ENCODE measurements at places on chromosomes 7 and 10.

- DNase-seq = peak; percentile 45
These were observed 29.4 kb upstream of the AMPH start for GRCh38 chr7:38660427-38661099.

DNA sequence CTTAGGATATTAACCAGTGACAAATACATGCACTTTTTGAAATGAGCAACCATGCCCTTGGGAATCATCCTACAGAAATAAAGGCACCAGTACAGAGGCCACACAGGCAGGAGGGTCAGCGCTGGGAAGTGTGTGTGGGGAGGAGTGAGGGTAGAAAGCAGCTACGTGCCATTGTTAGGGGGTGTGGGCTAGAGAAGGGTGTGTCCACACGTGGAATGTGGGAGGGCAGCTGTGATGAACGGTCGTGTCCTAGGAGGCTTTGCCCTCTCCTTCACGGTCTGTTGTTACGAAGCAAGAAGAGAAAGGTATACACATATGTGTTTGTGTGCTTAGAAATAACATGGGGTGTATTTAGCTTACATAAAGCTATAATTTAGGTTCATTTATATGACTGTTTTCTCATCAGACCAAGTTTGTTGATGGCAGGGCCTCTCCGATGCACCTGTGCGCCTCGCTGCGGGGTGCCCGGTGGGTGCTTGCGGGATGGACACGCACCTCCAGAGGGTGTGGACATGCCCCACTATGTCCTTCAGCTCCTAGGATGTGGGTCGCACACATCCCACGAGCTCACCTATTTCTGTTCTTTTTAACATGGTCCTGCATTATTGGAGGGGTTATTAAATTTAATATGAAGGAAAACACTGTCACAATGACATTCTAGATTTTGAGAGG lies 16.9 kb upstream of the GET4 start:
- no peak for DNase-seq

GRCh38 chr10:73225518-73225917 lies 21.5 kb downstream of the DNAJC9 start:
- no peak for DNase-seq

DNA sequence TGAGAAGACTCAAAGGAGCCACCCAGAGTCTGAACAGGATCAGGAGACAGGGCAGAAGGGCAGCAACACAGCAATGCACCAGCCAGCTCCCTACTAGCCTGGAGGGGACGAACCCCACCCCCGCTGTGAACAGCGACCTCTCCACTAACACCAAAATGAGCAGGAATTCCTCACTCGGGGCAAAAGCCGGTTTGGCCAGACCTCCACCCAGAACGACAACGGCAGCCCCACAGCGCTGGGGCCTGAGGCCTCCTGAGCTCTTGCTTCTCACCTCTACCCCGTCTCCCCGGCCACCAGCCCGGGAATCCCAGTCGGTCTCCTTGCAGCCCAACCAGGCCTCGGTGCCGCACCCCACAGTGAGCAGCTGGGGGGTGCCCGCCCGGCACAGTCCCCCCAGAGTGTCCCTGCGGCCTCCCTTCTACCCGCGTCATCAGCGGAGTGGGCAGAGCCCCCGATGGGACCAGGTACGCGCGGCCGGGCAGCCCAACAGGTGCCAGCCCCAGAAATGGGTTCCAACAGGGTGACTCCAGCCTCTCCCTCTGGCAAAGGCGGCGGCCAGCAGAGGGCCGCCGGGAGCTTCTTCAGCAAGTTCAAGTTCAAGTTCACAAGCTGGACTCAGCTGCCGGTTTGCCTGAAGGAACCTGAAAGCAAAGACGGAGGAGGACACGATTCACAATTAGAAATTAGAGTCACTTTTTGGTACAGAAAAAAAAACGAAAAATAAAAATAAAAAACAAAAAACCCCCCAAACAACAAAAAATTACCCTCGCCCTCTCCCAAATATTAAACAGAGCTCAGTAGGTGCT lies 129.0 kb downstream of the MARCHF5 start:
- peak; percentile 38 for DNase-seq

DNA sequence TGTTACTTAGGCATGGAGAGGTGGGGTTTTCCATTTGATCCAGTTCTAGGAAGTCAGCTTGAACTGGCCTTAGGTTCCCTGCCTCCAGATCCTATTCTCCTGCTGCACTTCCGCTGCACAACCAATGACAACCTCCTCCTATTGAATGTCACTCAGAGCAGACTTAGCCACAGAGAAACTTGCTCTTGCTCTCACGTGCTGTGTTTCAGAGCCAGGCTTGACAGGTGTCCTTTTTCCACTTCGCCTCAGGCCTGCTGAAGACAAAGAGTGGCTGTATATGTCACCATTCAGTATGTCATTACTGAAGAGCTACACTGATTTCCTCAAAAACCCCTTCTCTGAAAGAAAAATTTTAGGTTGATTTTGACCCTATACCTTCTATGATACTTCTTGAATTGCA lies 115.4 kb upstream of the ETV1 start:
- DNase-seq = no peak

- no peak for DNase-seq
These were observed 28.0 kb downstream of the HERC4 start for GRCh38 chr10:68047122-68047521.

DNA sequence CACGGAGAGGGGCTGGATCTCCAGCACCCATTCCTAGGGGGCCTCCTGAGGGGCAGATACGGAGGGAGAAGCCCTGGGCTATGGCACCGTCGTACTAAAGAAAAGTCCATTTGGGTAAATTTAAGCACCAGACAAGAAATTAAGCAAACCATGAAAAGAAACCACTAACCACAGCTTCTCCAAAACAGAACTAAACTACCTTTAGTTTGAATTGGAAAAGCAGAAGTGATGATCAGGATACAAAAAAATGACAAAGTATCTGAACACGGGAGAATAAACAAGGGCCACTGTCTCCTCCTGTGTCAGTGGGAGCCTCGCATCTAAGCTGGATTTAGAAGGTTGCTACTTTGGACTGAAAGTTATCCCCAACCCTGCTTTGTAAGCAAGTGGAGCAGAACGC lies 69.1 kb downstream of the DIP2C start:
- no peak for DNase-seq

DNA sequence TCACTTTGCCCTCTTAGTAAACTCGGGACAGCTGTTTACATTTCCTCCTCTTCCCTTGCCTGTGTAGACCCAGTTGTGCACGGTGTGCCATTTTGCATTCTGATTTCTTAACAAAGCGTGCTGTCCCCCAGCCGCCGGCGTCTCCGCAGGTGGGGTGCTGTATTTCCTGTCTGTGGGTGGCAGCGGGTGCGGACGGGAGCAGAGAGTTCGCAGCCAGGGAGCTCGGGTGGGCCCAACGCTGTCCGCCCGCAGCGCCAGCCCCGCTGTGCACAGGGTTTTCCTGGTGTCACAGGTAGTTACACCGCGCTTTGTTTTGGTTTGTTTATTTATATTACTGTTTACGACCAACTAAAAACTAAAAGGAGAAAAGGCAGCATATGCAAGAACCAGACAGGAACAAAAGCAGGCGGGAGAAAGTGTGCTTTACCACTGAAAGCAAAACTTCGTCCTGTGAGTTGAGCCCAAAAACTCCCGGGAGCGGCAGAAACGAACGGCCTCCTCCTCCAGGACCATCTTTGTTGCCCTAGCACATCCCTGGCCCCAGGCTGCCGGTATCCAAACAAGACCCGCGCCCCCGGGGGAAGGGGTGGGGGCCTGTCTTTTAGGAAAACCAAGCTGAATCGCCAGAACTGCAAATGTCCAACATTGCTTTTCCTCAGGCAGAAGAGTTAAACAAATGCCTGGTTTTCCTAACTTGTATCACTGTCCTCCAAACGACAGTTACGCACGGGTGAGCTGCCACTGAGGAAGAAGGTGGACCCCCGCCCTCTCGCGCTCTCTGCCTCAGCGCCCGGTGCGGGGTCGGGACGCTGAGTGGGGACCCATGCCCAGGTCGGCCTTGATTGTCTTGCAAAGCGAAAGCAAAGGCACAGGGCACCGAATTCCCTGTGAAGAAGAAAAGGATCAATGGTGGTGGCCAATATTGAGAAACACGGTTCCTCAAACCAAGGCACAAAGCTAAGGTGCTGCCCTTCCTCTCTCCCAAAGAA lies 45.9 kb upstream of the DRGX start:
- DNase-seq = no peak

DNA sequence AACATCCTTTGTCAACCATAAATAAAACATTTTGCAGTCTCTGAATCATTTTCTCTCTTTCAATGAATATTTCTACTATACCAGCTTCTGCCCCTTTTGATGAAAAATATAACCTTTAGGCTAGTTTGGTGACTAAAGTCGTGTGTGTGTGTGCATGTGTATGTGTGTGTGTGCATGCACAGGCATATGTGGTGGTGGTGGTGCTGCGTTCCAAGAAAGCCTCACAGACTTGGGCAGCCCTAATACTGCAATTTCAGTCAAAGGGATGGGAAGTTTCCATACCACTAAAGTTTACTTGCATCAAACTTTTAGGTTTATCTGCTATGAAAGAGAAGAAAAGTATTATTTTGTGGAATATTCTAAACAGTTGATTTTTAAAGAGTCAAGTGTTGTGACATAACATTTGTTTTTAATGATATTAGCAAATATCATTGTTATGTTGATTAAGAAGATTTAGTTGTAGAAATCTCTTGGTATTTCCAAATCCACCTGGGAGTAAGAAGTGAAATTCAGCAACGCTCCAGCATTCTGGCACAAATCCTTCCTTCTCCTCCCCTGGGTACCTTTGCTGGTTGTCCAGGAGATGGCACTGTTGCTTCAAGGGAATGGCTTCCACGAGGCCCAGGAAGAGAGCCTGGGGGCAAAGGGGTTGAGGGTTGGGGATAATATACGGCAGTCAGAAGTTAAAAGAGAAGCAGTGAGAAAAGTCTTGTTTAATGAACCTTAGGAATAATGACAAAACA lies 41.5 kb downstream of the ASB4 start:
- peak; percentile 52 for DNase-seq

DNA sequence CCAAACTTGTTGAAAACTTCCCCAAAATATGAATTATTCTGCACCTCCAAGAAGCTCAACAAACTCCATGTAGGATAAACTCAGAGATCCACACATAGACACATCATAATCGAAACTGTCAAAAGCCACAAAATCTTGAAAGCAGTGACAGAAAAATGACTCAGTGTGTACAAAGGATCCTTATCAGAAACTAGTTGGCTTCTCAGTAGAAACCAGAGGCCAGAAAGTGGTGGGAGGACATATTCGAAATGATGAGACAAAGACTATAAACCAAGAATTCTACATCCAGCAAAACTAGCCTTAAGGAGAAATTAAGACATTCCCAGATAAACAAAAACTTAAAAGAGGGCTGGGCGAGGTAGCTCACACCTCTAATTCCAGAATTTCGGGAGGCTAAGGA lies 38.5 kb downstream of the MCMBP start:
- DNase-seq = no peak
